Caco-2 (cell line): ENCODE measurements at places on chromosomes 12 and 14.

DNA sequence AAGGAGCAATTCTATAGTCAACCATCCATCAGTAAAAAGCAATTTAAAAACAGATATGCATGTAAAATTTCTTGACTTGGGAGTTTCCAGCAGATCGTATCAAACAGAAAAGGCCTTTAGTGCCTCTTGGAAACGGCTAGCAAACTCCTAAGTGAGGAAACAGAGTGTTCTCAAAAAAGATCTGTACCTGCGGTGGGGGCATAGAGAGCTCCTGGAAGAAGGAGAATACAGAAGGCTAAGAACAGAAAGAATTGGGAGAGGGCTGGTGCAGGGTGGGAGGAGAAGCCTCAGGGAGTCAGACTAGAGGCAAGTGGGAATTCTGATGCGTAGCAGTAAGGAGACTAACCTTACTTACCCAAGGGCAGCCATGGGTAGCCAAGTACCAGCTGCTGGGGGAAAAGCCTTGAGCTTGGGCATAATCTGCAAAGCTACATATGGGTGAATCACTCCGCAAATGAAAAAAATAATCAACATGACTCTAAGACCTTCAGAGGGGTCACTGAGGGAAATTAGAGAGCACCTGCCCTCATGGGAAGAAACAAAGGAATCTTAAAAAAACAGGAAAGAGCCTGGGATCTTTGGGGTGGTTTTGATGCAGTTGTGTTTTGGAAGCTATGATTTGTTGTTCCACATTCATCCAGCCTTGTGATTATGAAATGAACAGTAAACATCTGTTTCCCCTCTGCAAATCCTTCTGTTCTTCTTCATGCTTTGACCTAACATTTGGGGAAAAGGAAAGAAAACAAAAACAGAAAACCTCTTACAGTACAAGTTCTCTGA is 10.4 kb downstream of the RHOJ start:
- H3K4me1 ChIP-seq: no peaks in the 10 kb centered on the region
- H3K36me3 ChIP-seq: no peaks in the 10 kb centered on the region
- H3K27ac ChIP-seq: no peak overlapping the region
- no peak for DNase-seq

- no peaks in the 10 kb centered on the region; the same call in 1 of the 2 replicates for H3K4me1 ChIP-seq
- DNase-seq: no peak
- no peaks in the 10 kb centered on the region for H3K36me3 ChIP-seq
- H3K27ac ChIP-seq: no peak overlapping the region
Observed at GRCh38 chr12:13816394-13816793, 165.0 kb downstream of the GRIN2B start.

DNA sequence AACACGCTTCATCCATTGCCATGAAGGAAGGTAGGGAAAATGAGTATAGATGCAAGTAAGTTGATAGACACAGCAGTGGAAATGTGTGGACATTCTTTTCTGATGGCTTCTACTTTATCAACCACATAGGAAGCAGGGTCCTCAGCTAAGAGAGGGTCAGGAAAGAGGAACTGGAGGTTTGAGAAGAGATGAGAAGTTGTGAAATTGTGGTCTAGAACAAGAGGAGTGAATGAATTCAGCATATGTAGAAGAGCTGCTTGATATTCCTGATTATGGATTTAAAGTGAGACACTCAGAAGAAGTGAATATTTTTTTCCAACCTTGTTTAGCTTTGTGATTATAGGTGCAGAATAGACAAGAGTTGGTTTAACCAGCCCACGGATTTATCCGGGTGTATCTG is 128.5 kb downstream of the SLC15A5 start:
- H3K4me1 ChIP-seq: no peaks in the 10 kb centered on the region
- H3K4me3 ChIP-seq: no peak overlapping the region
- no peak overlapping the region for H3K27ac ChIP-seq
- H3K27me3 ChIP-seq: no peaks in the 10 kb centered on the region
- H3K36me3 ChIP-seq: no peaks in the 10 kb centered on the region

DNA sequence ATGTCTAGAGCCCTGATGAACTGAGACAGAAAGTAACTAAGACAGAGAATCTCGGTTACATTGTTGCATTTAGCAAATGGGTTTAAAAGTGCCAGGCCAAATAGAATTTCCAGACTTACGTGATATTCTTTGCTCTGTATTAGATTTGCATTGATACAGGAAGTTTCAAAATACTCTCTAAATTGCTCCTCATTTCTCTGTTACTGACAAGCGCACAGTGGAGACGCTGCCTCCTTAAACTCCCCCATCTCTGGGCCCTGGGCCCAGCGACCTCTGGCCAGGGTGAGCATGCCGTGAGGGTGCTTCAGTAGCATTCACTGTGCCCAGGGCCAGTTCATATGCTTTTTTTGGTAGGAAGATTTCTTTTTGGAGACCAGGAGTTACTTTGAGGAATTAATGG is 22.9 kb upstream of the EVL start:
- H3K4me1 ChIP-seq: no peaks in the 10 kb centered on the region
- DNase-seq: no peak
- no peak overlapping the region for H3K27ac ChIP-seq
- H3K27me3 ChIP-seq: no peaks in the 10 kb centered on the region
- H3K4me3 ChIP-seq: no peak overlapping the region
- no peaks in the 10 kb centered on the region for H3K36me3 ChIP-seq

DNA sequence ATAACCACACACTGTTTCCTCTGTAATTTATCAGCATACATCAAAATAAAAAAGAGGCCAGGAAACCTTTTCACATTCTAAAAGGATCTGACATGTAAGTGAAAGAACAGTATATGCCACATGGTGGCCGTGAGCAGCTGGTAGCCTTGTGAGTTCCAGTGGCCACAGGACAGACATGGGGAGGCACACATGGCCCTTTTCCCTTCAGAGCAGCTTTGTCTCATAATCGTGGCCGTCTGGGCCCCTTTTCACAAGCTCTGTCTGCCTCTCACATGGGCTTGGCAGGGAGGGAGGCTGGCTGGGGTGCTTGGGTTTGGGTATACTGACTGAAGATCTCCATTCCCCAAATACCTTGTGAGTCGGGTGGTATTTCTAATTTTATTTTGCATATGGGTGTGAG is 1.5 kb upstream of the ZDHHC22 start:
- no peaks in the 10 kb centered on the region for H3K4me1 ChIP-seq
- no peak overlapping the region for H3K4me3 ChIP-seq
- no peak for DNase-seq
- peaks cover 3% of the 10 kb centered on the region for H3K27me3 ChIP-seq
- H3K27ac ChIP-seq: no peak overlapping the region
- H3K36me3 ChIP-seq: no peaks in the 10 kb centered on the region
